ENCODE measurements at places on chromosomes 7 and 10. TPM values are rescaled to one million over a fixed set of nuclear protein-coding genes. Genes with fewer than 3 reads are reported as not detected.

GRCh38 chr7:70808876-70809275 is 323.1 kb upstream of the GALNT17 start:
- H3K27ac ChIP-seq: no peak overlapping the region
- H3K4me3 ChIP-seq: no peak overlapping the region
- no peaks in the 10 kb centered on the region for H3K27me3 ChIP-seq

DNA sequence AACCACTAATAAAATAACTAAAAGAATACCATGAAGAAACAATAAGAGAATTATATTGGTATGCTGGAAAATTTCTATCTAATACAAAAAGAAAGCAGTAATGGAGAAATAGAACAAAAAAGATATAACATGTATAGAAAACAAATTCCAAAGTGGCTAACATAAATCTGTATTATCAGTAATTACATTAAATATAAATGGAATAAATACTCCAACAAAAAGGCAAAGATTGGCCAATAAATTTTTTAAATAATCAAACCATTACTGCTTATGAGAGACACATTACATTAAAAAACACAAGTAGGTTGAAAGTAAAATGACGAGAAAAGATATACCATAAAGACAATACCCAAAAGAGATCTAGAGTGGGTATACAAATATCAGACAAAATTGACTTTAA is 90.0 kb downstream of the ARHGAP22 start:
- no peak overlapping the region for H3K4me3 ChIP-seq
- no peaks in the 10 kb centered on the region for H3K4me1 ChIP-seq
- H3K36me3 ChIP-seq: no peaks in the 10 kb centered on the region
- no peak for DNase-seq
- no peak overlapping the region for H3K27ac ChIP-seq
- H3K27me3 ChIP-seq: no peaks in the 10 kb centered on the region

- no peak overlapping the region for H3K4me3 ChIP-seq
- H3K36me3 ChIP-seq: peaks cover 23% of the 10 kb centered on the region
- DNase-seq: no peak
- peaks cover 44% of the 10 kb centered on the region for H3K4me1 ChIP-seq
These were observed 27.7 kb downstream of the CRCP start for GRCh38 chr7:66142334-66142733.

Gene AKR1B15
- total RNA-seq: 1.1 TPM

Gene CLRN3
- total RNA-seq: not detected

Gene TCAF2
- 3.0 TPM for total RNA-seq

DNA sequence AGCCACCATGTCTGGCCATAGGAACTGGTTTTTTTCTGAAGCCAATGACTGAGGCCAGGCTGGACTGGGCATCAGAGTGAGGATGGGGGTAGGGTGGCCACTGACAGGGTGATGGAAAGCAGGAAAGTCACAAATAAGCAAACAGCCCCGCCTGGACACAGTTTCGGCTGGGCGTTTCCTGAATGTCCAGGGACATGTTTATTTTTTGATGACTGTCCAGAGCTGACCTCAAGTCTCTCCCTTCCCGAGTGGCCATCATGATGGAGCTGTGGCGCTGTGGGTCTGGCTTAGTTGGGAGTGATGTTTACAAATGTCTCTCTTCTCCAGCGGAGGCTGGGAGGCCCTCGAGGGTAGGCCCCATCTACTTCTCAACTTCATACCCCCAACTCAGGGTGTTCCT is 37.1 kb upstream of the COMTD1 start:
- no peak overlapping the region for H3K4me3 ChIP-seq
- H3K27me3 ChIP-seq: no peaks in the 10 kb centered on the region
- H3K4me1 ChIP-seq: no peaks in the 10 kb centered on the region
- no peaks in the 10 kb centered on the region for H3K36me3 ChIP-seq
- no peak overlapping the region for H3K27ac ChIP-seq

Data from suprapubic skin (tissue), 4 donors.